ENCODE measurements at places on chromosomes 2 and 18.

- no peak for DNase-seq
These were observed 28.4 kb downstream of the MFSD6 start for GRCh38 chr2:190436557-190436956.

DNA sequence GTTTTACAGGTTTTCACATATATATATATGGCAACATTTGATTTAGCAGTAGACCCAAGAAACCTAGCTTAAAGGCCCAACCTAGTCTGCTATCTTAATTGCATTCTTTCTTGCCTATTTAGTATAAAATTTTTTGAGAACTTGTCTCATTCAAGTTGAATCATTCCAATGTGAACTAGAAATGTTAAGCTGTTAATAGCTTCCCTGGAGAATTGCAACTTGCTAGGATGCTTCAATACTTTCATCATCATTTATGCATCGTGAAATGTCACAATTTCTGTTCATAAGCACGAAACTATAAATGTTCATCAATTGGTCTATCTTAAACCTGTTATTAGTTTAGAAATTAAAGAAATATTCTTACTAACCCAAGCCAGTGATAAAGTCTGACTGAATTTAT, 217.6 kb downstream of the BABAM2 start:
- no peak for DNase-seq

- no peak for DNase-seq
These were observed 5.5 kb upstream of the SMARCAL1 start for GRCh38 chr2:216406826-216407225.

DNA sequence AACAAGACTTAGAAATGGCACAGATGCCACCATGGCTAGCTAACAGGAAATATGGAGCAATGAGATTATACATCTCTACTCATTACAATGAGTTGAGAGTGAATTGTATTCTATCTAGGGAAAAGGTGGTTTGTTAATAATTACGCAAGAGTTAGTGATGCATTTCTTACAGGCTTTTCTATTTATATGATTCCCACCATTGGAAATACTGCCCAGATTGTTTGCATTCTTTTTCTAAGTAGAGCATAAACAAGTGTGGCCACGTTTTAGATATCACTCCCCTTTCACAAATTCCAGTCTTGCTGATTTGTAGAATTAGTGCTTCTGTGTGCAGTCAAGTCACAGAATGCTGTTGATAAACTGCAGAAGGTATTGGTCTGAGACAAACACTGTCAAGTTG, 56.6 kb downstream of the ZNF804A start:
- DNase-seq: no peak

- no peak for DNase-seq
These were observed 61.1 kb downstream of the ASB1 start for GRCh38 chr2:238487652-238488346.

GRCh38 chr2:119204525-119204924, 19.1 kb upstream of the STEAP3 start:
- no peak for DNase-seq

GRCh38 chr2:17620280-17620679, 79.8 kb downstream of the VSNL1 start:
- no peak for DNase-seq

GRCh38 chr2:181241797-181242196, 215.4 kb upstream of the ITGA4 start:
- no peak for DNase-seq

DNA sequence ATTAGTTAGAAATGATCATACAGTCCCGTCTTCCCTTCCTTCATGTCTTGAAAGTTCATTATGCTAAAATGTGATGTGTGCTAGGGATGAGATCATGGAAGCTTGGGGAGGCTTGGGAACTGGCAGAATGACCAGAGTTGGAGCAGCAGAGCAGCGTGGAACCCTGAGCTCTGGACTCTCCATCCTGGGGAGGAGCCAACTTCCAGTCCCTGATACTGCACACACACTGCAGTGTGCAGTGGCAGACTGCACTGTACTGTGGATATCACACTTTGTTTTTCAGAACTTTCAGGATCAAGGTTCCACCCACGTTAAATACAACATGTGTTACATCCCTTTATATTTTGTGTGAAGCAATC, 27.3 kb upstream of the GREB1 start:
- no peak for DNase-seq

GRCh38 chr2:38934742-38935141, 45.1 kb downstream of the ARHGEF33 start:
- DNase-seq: no peak

- DNase-seq: no peak
These were observed 315.1 kb upstream of the KLHL29 start for GRCh38 chr2:23069923-23070322.

DNA sequence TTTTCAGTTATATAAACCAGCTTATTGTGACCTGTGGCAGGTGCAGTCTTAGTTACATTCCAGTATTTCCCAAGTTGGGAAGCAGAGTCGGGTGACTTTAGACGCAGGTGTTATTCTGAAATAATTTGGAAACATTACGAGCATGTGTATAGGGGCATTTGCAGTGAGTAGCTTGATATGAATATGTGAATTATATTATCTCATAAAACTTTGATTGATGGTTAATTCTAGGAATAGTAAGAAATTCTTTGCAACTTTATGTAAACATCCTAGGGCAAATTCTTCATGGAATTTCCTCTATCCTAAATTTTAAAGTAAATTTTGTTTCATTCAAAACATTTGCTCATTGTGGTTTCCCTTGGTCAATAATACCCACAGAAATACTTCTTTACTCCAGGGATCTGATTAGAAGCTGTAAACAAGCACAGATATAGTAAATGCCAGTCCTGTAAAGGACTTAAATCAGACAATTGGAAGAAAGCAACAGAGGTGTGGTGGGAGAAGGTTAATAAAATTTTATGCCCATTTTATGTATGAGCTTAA, 580.6 kb upstream of the CDH2 start:
- no peak for DNase-seq

DNA sequence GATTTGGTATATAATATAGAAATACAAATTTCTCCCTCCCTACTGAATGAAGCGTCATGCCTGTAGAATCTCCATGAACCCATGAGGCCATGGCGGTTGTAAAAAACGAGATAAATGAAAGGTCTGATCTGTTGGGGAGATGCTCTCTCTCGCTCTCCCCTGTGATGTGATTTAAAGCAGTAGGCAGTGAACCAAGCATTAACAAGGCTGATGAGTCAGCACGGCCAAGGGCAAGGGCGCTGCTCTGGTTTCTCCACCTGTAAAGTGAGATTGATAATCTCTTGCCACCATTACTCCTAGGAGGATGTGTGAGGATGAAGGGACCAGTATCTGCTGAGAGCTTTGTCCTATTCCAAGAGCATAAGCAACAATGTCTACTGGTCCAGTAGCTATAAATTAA, 553.3 kb downstream of the CMPK2 start:
- DNase-seq: no peak

- DNase-seq: no peak
These were observed 373.1 kb upstream of the SYT4 start for GRCh38 chr18:43650426-43650825.

DNA sequence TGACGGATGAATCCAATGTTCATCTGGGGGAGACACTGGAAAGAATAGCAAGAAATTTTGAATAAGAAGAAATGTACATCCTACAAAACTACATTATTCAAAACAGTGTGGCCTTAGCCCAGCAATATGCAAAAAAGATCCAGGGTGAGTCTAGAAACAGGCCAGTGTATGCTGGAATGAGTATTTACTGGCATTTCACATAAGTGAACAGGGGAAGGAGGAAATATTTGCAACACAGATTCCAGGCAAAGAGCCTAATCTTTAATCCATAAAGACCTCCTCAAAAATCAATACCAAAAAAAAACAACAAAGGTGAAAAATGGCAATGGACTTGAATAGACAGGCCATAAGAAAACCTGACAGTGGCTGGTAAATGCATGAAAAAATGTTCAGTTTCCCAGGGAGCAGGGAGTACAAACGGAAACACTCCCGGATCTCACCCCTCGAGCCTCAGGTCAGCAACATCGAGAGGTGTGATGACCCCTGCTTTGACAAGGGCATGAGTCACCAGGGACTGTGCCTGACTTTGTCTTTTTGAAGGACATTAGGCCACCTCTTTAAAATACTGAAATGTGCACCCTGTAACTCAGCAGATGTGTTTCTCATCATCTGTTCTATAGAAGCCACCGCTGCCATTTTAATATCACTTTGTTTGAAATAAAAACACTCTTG, 12.7 kb upstream of the GPC1 start:
- DNase-seq: no peak

- DNase-seq: no peak
These were observed 303.7 kb downstream of the CDH19 start for GRCh38 chr18:66300141-66300540.

- DNase-seq: no peak
These were observed 72.1 kb upstream of the ZNF236 start for GRCh38 chr18:76750269-76750668.

GRCh38 chr2:134639265-134639664, 79.5 kb downstream of the TMEM163 start:
- no peak for DNase-seq

DNA sequence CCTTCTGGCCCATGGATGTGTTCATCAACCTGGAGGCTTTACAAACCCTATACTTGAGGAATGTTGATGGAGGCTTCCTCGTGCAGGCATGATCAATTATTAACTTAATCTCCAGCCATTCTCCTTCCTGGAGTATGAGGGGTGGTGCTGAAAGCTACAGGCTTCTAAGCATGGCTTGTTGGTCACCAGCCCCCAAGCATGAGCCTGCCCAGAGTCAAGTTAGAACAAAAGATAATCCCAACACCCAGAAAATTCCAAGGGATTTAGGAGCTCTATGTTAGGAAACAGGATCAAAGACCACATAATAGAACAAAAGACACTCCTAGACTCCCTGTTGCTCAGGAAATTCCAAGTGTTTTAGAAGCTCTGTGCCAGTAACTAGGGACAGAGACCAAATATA, 63.1 kb downstream of the FAM171B start:
- DNase-seq: no peak

GRCh38 chr18:24862201-24862816, 401.9 kb downstream of the HRH4 start:
- no peak for DNase-seq

DNA sequence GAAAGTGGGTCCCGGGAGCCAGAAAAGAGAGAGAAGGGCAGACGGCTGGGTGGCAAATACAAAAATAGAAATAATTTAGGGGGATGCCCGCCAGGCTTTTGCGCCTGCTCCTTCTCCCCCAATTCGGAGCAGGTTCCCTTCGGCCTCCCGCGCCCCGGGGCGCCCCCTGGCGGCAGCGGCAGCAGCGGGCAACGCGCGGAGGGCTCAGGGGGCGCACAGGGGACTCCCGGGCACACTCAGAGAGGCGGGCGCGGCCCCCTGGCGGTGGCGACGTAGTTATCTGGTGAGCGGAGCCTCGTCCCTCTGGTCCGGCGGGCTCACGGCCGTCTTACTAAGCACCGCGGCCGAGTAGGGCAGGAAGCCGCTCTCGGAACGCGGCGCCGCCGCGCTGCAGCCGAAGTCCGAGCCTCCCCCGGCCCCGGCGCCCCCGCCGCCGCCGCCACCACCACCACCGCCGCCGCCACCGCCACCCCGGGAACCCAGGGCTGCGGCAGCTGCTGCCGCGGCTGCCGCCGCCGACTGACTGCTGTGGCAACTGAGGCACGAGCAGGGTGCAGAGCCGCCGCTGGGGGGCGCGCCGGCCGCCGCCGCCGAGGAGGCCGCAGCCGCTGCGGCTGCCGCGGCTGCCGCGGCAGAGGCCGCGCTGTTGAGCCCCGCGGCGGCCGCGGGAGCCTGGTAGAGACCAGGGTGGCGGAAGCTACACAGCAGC, 3.8 kb downstream of the EVX2 start:
- no peak for DNase-seq

DNA sequence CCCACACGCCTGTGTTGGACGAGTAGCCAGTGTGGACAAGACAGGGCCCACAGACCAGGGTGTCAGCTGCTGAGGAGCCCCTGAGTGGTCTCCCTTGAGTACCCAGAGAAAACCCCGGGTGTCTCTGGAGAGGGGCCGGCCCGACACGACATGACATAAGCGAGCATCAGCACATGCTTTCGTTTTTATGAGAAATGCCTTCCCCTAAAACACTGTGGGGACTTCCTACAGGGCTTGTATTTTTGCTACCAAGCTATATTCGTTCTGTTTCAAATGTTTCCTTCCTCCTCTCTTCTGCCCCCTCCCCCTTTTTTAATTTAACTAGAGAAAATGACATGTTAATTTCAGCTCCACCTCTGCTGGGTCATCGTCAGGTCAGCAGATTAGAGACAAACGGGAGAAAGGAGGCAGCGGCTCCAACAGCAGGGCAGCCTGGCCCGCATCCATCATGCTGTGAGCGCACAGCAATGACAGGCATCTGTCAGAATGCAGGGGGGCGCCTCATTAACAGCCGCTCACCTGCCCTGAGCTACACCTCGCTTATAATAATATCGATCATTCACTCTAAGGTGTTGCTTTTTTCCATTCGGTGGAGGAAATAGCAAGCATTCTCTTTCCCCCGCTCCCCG, 286.2 kb downstream of the ZNF516 start:
- no peak for DNase-seq

GRCh38 chr2:70616168-70616694, 62.6 kb upstream of the TGFA start:
- no peak for DNase-seq

- no peak for DNase-seq
These were observed 401.5 kb downstream of the ARHGAP15 start for GRCh38 chr2:143530758-143531157.

DNA sequence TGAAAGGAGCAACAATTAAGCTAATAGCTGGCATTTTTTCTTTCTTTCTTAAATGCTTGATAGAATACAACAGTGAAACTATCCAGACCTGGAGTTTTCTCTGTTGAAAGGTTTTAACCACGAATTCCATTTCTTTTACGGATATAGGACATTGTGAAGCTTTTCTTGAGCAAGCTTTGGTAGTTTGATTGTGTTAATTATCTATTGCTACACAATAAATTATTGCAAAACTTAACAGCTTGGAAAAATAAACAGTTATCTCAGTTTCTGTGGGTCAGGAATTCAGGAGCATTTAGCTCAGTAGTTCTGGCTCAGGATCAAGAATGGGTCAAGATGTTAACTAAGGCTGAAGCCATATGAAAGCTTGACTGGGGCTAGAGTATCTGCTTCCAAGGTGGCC, 11.7 kb downstream of the PHOSPHO2 start:
- DNase-seq: no peak

DNA sequence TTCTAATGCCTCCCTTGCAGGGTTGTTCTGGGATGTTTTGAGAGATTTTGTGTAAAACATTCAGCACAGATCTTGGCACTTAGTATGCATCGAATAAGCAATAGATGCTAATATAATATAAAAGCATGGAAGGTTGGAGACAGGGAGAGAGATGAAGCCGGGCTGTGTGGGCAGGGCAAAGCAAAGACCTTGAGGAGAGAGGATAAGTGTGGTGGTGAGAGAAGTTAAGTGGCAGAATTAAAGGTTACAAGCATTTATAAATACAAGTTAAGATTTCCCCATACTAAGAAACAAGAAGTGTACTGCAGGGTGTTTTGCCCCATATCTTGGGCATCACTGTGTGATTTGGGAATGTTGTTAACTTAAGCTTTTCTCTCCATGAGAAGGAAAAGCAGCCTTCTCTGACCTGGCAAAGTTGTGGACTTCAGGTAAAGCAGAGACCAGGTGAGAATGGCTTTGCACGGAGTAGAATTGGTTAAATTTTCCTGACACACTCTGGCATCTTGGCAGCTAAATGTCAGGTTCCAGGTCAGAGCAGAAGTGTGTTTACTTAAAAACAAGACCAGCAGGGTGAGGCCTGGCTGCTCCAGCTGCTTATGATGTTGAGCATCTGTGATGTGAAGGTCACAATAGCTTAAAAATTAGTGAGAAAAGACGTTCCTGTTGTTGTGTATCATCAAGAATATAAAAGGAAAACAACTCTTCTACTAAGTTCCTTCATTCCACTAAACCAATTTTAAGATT, 288.5 kb upstream of the HNMT start:
- no peak for DNase-seq

GRCh38 chr18:55289775-55290174, 298.2 kb downstream of the TCF4 start:
- no peak for DNase-seq

- DNase-seq: no peak
These were observed 586.3 kb upstream of the SALL3 start for GRCh38 chr18:78393086-78393862.

Measured in left renal pelvis (tissue), 4 donors.